ENCODE measurements at places on chromosomes 4 and X.

GRCh38 chrX:104335756-104336155 lies 81.0 kb upstream of the ESX1 start:
- DNase-seq = no peak

DNA sequence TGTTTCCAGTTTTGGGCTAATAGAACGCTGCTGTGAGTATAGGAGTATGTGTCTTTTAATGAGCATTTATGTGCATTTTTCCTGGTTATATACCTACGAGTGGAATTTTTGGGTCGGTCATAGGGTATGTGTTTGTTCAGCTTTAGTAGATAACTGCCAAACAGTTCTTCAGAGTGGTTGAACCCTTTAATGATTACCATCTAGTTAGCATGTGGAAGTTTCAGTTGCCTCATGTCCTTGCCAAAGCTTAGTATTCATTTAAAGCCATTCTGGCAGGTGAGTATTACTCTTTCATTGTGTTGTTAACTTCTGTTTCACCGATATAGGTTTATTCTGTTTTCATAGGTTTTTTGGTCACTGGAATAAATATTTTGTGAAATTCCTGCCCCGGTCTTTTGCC lies 229.1 kb downstream of the ARHGAP10 start:
- DNase-seq = no peak

- DNase-seq = no peak
These were observed 82.2 kb downstream of the PSAPL1 start for GRCh38 chr4:7352486-7352885.

- no peak for DNase-seq
These were observed 158.3 kb upstream of the SCML1 start for GRCh38 chrX:17579026-17579425.

- DNase-seq = no peak
These were observed 70.7 kb upstream of the HCCS start for GRCh38 chrX:11040405-11040804.
